ENCODE measurements at places on chromosomes 1 and 21.

DNA sequence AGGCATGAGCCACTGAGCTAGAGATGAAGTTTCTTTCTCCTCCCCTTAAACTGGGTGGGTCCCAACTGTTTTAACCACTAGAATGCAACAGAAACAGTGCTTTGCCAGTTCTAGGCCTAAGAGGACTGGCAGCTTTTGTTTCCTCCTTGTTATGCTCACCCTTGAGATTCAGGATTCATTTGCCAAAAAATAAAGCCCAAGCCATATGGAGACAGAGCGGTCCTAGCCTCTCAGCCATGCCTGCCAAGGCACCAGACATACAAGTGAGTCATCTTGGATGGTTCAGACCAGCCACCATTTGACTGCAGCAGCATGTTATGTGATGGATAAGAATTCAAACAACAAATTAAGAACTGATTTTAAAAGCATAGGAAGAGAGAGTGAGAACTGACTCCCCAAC, 38.1 kb upstream of the STUM start:
- DNase-seq, result no peak

GRCh38 chr1:30378991-30379581, 344.3 kb downstream of the MATN1 start:
- no peak for DNase-seq

GRCh38 chr1:3599286-3599811, 12.0 kb downstream of the MEGF6 start:
- no peak for DNase-seq

DNA sequence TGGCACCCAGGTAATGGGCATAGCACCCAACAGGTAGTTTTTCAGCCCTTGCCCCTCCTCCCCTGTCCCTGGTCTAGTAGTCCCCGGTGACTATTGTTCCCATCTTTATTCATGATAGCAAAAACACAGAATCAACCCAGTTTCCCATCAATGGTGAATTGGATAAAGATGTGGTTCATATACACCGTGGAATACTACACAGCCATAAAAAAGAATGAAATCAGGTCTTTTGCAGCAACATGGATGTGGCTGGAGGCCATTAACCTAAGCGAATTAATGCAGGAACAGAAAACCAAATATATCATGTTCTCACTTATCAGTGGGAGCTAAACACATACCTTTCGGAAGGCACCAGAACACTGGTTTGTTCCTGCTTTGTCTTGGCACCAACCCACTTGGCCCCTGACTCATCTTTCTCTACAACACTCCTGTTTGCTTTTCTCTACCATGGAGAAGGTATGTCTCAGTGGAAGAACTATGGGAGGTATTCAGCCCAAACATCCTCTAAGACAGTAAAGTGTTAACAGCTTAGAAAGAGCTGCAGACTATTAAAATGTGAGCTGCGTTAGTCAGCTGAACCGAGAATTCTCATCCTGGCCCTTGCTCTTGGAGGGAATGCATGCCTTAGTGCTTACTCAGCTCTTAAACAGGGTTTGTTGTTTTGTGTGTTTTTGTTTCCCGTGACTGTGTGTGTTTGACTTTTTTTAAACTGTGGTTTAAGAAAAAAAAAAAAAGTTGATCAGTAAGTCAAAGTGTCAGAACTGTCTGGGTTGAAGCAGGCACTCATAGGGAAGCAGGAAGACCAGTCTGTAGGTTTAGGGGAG, 203.0 kb downstream of the TOMM20 start:
- no peak for DNase-seq

DNA sequence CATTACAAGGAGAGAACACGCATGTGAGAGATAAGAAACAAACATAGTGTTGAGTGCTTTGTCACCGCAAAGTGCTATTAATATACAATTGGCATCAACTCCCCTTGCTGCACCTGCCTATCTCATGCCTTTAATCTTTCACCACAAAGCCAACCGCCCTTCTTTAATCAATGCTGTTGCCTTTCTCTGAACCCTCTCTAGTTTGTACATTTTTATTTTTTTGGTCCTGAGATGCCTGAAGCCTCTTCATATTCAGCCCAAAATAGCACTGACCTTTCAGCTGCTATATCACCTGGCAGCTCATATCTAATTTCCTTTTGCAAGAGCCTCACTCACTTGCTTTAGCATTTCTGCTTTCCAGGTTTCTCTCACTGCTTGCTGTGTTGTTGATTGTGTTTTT, 504.7 kb downstream of the NUF2 start:
- no peak for DNase-seq

DNA sequence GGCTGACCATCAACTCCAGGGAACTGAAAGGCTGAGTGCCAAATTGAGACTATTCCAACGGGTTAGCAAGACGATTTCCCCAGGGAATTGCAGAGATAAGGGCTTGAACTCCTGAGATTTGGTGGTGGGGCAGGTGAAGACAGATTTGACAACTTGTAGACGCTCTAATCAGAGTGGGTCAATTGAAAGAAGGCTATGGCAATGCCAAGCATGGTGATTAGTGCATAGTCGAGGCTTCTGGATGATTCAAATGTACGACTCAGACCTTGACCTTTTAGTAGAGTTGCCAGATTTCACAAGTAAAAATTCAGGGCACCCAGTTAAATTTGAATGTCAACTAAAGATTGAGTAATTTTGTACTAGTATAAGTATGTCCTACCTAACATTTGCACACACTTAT, 302.1 kb upstream of the SPAG17 start:
- no peak for DNase-seq

GRCh38 chr1:59438058-59438560, 141.2 kb downstream of the FGGY start:
- no peak for DNase-seq

GRCh38 chr1:32991386-32991785, 26.8 kb upstream of the RNF19B start:
- no peak for DNase-seq

- DNase-seq, result no peak
These were observed 288.6 kb upstream of the USP24 start for GRCh38 chr1:55503663-55504305.

All from anterior cingulate cortex (tissue), 58 donors.